Uterus (tissue), 4 donors: ENCODE measurements at places on chromosomes 4 and X.

- DNase-seq, result no peak
Observed at GRCh38 chrX:37314531-37314930, 34.6 kb upstream of the PRRG1 start.

GRCh38 chr4:176622251-176622948, 170.3 kb downstream of the VEGFC start:
- no peak for DNase-seq

- no peak for DNase-seq
Observed at GRCh38 chr4:77184974-77185373, 28.0 kb downstream of the CCNG2 start.

DNA sequence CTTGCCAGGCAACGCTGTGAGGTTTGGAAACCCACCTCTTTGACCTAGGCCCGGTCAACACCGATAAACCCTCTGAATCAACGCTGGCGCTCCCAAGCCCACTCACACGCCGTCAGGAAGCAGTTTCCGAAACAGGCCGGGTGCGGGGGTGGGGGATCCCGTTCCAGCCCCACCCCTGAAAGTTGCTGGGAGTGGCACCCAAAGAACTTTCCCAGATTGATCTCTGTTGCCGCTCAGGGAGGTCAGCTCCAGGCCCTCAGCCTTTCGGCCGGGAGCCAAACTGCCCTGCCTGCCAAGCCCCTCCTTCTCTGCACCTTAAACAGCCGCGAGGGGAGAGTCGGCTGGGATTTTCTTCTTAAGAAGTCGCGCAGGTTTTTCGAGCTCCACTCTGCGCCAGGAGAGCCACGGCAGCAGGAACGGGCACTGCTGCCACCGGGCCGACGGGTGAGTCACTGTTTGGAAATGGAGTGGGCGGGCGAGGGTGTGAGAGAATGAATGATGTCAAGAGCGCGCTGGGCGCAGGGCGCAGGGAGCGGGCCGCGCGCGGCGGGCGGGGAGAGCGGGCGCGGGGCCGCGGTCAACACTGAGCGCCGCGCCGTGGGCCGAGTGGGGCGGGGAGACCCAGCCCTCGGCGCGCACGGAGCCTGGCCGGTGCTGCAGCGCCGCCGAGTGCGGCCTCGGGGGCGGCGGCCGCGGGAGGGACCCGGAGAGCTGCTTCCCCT, at the start of gene SGMS2:
Gene SGMS2, plus strand, starts transcription at position 583 of the 722 bp plus-strand sequence. CDS start 70,622 bp downstream, outside the sequence.
- peak; percentile 88 for DNase-seq

- DNase-seq, result no peak
Observed at GRCh38 chr4:132269303-132269990, 879.6 kb upstream of the PCDH10 start.

GRCh38 chrX:132033166-132033565, 10.1 kb downstream of the STK26 start:
- DNase-seq, result no peak

GRCh38 chrX:23228950-23229448, 105.7 kb upstream of the PTCHD1 start:
- DNase-seq, result no peak

DNA sequence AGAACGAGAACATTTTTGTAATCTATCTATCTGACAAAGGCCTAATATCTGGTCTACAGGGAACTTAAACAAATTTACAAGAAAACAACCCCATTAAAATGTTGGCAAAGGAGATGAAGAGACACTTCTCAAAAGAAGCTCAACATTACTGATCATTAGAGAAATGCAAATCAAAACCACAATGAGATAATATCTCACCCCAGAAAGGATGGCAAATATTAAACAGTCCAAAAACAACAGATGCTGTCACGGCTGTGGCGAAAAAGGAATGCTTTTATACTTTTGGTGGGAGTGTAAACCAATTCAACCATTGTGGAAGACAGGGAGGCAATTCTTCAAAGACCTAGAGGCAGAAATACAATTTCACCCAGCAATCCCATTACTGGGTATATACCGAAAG, 2284.8 kb downstream of the ARAP2 start:
- DNase-seq, result no peak

- DNase-seq, result no peak
Observed at GRCh38 chrX:23364416-23364815, 29.8 kb downstream of the PTCHD1 start.

- no peak for DNase-seq
Observed at GRCh38 chr4:182246401-182247205, 3.4 kb downstream of the TENM3 start.

- DNase-seq, result no peak
Observed at GRCh38 chr4:13970349-13970748, 342.8 kb upstream of the BOD1L1 start.

GRCh38 chr4:176270669-176271068, 1.6 kb upstream of the ASB5 start:
- no peak for DNase-seq

GRCh38 chrX:123600181-123600580, 132.7 kb downstream of the THOC2 start:
- DNase-seq, result no peak

- DNase-seq, result peak; percentile 5
Observed at GRCh38 chrX:1389181-1389992, 2.5 kb downstream of the SLC25A6 start.

GRCh38 chrX:133056341-133056740, 40.6 kb downstream of the USP26 start:
- no peak for DNase-seq

- no peak for DNase-seq
Observed at GRCh38 chr4:162839814-162840213, 326.9 kb downstream of the NAF1 start.

- DNase-seq, result no peak
Observed at GRCh38 chrX:72031634-72032033, 100.1 kb downstream of the RTL5 start.

DNA sequence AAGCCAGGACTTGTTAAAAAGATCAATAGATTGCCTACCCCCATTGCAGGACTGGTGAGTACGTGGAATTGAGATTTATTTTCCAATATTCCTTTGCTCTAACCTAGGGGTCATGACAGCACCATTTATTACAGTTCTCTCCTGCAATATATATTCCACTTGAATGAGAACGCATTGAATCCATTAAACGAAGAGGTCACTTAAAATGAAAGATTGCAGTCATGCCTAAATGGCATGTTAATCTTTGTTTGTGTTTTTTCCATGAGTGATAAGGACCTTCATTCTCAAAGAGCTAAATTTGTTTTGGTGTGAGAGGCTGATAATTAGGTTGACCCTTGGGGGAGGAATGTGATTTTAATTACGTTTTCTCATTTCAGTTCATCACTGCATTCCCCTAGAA, 13.5 kb upstream of the LIMCH1 start:
- no peak for DNase-seq

- DNase-seq, result no peak
Observed at GRCh38 chr4:118351851-118352827, 664 bp downstream of the PRSS12 start.

DNA sequence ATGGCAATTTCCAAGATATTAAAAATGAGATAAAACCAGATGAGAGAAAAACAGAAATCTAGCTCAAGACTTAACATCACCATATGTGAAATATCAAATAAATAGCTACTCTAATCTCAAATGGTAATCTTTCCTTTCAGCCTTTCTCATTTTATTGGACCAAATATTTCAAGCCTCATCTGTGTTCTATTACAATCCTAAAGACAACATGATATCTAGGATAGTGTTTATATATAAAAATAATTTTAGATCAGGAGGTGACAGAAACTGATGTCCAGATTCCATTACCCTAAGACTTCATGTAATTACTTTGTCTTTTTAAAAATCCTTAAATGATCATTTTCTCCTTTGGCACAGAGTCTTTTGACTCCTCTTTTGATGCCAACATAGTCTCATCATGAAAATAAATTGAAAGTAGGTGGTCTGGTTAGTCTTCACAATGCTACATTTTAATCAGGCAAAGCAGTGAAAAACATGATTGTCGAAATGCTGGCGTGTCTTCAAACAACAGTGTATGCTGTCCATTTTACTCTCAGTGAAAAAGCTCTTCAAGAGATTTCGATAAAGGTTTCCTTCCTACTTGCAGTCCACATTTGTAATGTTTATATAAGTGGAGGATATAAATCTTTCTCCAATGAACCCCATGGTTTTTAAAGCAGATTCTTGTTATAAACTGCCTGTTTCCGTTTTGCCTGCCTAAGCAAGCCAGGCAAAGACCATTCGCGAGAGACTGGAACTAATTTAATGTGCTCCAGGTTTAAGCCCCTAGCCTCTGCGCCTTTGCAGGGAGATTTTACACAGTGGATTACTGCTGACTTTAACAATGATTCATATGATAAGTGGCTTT, 169.8 kb downstream of the SCFD2 start:
- DNase-seq, result no peak

DNA sequence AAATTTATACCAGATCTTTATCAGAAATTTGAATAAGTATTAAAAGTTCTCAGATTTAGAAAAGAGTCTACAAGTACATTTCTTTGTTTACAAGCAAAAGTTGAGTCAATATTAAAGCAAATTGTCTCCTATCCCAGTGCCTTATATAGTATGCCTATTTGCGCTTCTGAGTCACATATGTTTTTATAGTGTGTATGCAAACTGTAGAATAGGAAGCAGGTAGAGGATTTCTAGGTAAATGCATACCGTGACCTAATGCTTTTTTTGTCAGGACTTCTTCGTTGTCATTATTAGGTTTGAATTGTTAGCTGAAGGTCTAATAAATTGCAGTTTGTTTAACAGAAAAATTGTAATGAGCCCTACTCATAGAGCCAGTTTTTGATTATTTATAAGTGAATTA, 22.2 kb downstream of the CEP44 start:
- no peak for DNase-seq

GRCh38 chrX:109619771-109620170, 5.2 kb downstream of the KCNE5 start:
- no peak for DNase-seq

- peak; percentile 55 for DNase-seq
Observed at GRCh38 chr4:140188975-140189374, 35.0 kb upstream of the MAML3 start.

- DNase-seq, result no peak
Observed at GRCh38 chr4:100517864-100518341, at the start of gene EMCN. Gene EMCN (minus strand): TSS chr4:100518022. CDS start chr4:100517914, 108 bp downstream.

GRCh38 chr4:105122350-105122749, 24.3 kb upstream of the TET2 start:
- no peak for DNase-seq

DNA sequence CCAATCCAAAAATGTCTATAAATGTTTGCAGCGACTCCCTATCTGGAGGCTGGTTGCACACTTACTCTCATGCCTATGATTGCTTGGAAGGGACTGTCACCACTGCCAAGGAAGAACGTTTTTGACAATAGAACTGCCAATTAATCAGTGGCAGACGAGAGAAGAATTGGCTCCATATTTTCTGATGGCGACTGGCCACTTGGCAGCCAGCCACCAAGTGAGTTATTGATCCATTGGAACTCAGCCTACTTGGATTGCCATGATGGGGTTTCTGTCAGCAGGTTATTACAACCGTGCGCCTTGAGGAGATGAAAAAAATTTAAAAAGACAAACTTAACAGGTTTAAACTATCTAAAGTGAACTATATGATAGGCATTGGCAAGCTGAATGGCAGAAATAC, 47.4 kb downstream of the LINC00632 start:
- no peak for DNase-seq
